ENCODE measurements at places on chromosomes 12 and 14.

DNA sequence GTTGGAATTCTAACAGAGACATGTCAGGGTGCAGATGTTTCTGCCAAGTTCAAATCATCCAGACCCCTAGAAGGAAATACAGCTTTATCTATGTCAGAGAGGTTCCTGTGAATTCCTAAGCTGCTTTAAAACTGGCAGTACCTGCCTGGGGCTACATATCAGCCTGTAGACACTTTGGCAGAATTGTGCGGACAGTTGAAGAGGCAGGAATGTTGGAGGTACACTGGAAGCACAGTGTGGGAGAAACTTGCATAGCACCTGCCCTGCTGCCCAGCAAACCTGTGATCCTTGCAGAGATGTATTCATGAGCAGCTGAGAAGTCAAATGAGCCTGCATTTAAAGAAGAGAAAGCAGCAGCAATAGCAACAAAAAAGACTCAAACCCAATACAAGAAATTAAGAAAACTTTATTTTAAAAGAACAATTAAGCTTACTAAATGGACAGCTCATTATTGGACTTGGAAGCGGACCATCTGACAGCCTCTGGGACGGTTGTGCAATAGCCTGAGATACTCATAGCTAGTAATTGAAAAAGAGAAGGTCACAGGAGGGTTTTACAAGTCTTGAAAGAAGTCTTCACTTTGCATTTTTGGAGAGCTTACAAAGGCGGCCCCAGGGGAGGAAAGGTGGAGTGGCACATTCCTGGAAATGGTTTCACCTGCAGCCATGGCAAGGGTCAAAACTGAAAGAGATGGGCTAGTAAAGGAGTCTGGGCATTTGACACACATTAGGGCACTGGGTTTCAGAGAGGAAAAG is 280.9 kb upstream of the FLRT2 start:
- DNase-seq, result no peak

DNA sequence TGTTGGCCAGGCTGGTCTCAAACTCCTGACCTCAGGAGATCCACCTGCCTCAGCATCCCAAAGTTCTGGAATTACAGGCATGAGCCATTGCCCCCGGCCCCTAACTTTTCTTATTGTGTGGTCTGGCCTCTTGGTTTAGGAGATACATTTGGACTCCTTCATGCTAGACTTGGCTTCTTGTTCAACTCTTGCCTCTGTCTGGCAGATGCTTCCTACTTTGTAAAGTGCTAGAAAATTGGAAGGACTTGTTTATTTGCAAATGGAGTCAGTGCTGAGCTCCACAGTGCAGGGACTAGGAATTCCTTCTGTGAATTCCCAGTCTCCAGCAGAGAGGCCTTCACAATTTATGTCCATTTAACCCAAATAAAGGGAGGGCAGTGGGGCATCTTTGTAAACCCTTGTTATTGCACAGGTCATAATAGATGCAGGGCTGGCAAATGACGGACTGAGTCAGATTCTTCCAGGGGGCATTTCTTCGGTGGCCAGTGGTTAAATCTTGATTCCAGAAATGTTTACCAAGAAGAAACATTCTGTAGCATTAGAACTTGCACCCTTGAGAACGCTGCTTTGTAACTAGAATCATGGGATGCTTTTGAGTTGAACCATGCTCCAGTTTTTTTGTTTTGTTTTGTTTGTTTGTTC is 73.8 kb upstream of the TBX3 start:
- DNase-seq, result no peak

GRCh38 chr12:9632766-9633165 is 25.1 kb upstream of the KLRB1 start:
- no peak for DNase-seq

- DNase-seq, result peak; percentile 22
Observed at GRCh38 chr14:99460793-99461192, 19.9 kb downstream of the SETD3 start.

DNA sequence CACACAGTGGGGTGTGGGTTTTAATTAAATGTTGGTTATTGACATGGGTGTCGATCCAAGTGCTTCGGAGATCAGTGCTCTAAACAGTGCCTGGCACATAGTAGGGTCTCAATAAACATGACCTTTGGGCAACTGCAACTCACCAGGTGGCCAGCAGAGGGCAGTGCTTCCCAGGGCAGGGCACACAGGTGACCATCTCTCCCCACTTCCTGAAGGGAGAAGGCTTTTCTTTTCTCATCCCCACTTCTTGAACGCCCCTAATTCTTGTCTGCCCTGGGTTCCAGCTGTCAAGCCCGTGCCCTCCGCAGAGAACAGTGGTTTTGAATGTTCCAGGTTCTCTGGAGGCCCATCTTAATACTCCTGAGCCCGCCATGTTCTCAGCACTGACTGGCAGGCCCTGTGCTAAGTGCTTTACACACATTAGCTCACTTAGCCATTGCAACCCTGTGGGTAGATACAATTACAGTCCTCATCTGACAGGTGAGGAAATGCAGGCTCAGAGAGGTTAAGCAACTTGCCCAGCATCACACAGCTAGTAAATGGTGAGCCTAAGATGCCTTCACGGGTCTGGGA is 16.3 kb downstream of the RAPGEF3 start:
- DNase-seq, result peak; percentile 79

GRCh38 chr12:2686280-2686646 is 108.5 kb upstream of the FKBP4 start:
- DNase-seq, result no peak

- DNase-seq, result peak; percentile 74
Observed at GRCh38 chr14:41606532-41607303, at the start of gene LRFN5. Gene LRFN5, plus strand, starts transcription at chr14:41606876.

DNA sequence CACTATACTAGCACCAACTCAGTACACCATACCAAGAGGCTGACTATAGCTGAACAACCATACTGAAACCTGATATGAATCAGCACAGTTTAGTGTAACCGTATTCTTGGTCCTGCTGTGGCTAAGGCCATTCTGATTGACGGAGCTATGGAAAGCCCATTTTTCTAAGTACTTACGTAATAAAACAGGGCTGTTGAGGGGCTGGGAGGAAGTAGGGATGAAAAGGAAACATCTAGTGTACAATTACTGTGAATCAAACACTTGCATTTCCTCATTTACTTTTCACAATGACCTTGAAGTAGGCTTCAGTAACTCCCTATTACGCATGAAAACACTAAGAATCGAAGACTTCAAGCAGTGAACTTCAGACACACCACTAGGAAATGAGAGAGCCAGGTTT is 198.2 kb downstream of the BTG1 start:
- no peak for DNase-seq

DNA sequence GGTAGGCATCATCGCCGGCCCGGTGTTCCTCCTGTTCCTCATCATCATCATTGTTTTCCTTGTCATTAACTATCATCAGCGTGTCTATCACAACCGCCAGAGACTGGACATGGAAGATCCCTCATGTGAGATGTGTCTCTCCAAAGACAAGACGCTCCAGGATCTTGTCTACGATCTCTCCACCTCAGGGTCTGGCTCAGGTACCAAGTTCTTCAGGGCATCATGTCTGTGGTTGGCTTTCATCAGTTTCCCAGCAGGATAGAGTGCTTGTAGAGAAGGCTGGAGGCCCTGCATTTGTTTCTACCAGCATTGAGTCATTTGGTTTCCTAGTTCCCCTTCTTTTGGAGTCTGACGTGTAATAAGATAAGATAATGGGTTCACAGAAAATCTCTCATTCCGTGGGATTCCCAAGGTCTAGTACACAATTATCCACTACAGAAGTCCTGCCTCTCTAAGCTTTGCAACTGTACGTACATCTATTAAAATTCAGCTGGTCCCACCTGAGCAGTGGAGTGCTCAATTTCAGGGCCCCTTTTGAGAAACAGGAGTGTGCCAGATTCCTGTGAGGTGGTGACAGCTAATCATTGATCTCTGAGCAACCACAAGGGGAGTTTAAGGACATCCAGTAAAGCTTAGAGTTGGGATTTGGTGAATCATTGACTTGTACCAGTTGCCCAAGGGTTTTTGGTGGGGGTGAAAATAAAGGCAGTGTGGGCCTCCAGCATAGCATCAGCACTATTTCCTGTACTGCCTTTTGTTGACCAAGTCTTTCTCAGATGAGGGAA is 25.1 kb downstream of the ACVR1B start:
- no peak for DNase-seq

DNA sequence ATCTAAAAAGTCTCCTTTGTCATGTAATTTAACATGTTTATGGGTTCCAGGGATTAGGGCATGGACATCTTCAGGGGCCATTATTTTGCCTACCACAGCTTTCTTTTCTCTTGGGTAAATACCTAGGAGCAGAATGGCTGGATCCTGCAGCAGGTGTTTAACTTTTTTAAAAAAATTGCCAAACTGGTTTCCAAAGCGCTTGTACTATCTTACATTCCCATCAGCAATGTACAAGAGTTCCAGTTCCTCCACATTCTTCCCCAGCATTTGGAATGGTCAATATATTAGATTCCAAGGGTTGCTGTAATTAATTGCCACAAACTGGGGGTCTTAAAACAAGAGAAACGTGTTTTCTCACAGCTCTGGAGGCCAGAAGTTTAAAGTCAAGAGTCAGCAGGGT is 27.7 kb upstream of the MYL2 start:
- DNase-seq, result no peak

- no peak for DNase-seq
Observed at GRCh38 chr14:69052181-69052601, 73.1 kb upstream of the ACTN1 start.

DNA sequence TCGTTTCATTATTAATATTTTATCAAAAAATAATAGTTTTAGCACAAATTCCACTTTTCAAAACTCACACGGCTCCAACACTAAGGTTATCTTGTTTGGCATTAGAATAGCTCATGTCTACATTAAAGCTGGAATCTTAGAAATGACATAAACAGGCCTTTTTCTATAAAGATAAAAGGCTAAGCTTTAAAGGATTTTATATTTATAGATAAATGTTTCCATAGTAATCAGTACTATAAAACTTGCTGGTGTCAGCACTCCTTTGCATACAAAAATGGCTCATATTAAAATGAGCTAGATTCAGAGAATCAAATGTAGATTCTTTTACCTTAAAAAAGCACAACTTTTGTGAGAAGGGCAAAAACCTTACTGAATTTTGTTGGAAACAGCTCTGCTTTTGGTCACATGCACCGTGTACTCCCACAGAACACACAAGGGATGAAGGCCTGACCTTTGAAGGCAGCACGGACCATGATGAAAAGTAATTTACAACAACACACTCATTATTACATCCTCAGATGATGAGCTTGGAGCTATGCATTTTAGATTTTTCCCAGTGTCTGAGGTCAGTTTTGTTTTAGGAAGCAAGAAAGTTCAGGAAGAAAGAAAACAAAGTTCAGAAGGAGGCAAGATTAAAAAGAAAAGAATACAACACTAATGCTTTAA is 202.8 kb downstream of the BCAT1 start:
- DNase-seq, result no peak

GRCh38 chr14:78997811-78998210 is 827.6 kb downstream of the NRXN3 start:
- no peak for DNase-seq

DNA sequence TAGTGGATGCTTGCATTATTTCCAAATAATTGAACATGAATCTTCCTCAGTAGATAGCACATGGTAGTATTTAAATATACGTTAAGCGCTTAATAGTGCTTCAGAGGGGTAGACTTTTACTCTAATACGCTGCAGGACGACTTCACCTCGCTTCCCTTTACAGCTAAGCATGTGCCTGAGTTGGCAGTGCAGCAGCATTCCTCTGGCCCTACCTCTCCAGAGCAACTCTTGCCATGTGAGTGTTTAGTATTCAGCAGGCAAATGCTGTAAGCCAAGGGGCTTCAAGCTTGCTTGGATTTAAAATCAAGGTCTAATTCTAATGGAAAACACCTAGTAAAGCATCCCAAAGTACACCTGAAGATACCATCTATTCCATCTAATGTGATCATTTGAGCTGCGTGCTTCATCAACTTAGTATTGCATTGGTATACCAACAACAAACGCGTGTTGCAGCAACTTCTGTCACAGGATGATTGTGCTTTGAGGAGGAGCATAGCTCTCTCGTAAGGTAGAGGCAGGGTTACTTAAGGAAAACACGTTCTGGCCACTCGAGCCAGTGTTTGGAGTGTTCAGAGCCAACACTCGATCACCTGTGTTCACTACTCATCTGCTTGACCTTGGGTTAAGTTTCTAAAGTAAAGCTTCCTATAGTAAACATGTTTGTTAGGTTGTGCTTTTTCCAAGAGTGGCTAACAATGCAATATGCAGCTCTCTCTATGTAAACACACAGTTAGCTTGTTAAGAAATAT is 60.6 kb downstream of the PIWIL1 start:
- DNase-seq, result no peak

GRCh38 chr14:22185191-22185590 is 403.8 kb downstream of the DAD1 start:
- no peak for DNase-seq

Measured in GM23338 (cell line).